ENCODE measurements at places on chromosomes 5 and 9.

- peak; percentile 62 for DNase-seq
Measured at GRCh38 chr5:165457859-165458481, 1952.6 kb downstream of the MAT2B start.

DNA sequence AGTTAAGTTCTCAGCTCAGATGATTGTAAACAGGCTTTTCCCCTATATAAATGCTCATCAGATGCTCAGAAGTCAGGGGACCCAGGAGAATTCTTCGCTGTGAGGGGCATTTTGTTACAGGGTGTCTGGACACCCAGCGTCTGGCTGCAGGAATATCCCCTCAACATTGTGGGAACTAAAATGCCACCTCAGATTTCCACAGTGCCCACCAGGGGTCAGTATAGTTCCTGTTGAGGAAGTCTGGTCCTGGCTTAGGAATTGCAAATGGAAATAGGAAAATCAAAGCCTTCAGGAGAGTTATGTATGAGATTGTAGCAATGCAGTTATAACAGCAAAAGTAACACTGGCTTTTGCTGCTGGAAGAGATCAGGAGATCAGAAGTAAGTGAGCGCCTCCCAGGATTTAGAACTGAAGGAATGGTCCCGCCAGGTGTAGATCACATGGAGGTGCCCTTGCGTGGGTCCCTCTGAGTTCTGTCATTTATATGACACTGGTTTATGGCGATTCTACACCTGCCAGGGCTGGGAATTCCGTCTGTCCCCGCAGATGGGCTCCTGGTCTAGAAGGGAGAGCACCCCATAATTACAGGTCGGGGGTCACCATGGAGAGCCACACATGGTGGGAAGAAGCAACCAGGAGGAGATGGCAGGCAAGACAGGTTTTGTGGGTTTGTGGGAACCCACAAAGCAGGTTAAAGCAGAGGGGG is 47.1 kb upstream of the CTSL start:
- DNase-seq: peak; percentile 87

DNA sequence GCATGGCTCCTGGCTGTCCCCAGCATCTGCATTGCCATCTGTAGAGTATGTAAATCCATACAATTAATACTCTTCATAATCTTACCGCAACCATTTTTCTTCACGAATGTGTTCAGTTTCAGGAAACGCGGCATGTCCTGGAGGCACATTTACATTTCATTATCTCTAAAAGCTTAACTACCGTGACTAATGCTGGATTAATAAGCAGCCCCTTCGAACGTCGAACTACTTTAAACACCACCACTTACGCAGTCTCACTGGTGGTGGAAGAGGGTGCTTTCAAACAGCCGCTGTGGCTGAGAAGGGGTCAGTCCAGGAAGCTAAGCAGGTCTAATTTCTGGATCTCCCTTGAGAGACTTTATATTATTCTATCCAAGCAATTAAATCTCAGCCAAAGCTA is 85.6 kb downstream of the C5orf15 start:
- DNase-seq: no peak

- no peak for DNase-seq
Measured at GRCh38 chr9:94627287-94627686, 12.0 kb downstream of the FBP1 start.

DNA sequence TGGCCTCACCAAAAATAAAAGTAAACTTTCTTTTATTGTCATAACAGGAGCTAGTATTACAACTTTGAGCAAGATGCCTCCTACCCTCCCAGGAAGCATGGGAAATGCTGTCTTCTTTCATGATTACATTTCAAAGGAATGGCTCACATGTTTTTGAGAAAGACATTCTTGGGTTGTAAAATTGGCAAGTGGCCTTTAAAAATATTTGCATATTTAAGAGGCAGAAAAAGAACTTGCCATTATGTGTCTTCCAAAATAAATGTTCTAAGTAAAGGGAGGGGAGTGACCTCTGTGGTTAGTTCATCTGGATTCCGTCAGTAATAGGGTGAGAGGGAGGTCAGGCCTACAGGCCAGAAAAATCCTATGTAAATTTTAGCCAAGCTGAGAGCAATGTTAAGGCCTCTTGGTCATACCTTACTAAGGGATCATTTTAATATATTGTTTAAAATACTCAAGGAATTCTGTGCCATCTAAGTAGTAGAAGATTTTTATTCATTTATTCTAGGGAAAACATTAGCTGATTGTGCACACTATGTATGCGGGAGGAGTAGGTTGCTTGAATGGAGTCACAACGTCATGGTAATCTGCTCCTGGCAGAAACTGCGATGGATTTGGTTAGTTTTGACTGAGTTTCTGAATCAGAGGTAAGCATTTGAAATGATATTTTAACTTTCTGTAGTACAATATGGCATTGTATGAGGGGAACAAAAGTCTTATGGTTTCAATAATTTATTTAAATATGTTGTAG is 1485.7 kb upstream of the CDH9 start:
- peak; percentile 92 for DNase-seq

GRCh38 chr5:95915999-95916686 is 45.5 kb downstream of the ELL2 start:
- no peak for DNase-seq

DNA sequence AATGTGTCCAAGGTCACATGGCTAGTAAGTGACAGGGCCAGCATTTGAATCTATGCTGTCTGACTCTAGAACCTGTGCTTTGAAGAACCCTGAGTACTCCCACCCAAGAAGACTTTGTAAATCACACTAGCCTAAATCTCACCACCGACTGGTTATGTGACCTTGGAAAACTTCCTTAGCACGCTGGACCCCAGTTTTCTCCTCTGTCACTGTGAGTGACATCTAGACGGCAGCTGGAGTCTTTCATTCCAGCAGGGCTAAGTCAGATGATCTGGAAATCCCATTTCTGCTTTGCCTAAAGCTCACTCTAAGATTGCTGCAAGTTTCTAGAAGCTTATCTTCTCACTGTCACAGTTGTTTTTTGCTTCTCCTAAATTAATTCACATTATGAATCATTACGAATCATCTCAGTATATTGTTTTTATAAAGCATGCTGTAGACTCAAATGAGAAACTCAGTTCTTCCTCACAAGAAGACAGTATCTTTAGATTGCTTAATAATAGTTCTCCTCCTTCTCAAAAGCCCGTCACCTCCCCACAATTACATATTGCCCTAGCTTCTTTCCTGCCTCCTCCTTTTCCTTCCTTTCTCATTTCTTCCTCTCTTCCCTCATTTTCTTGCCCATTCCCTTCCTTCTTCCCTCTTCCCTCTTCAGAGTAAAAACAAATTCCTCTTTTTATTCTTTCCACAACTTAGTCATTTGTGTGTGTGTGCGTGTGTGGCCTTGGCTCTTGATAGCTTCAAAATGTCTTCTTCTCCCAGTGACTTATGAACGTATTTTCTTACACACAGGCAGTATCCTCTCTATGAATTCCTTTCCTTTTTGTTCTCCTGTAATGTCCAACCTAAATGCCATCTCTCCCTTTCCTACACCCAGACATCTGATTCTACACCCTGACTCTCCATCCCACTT is 16.8 kb downstream of the ALDOB start:
- no peak for DNase-seq

GRCh38 chr5:152237531-152237930 is 167.5 kb downstream of the NMUR2 start:
- DNase-seq: no peak

DNA sequence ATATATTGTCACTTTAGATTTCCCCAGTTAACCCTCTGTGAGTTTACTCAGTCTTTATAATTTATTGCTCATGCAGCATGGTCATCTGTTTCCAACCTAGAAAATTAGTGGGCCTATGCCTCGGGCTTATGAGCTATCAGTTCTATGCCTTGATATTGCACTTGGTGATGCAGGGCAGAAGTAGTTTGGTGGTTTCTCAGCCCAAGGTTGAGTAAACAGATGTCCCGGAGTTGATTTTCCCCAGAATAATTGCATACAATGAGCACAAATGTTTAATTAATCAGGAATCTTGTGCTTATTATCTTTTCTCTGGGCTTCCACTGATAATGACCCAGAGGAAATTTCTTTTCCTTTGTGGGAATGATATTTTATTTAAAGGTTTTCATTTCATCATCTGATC is 474.0 kb downstream of the CCDC171 start:
- DNase-seq: no peak

Data from cardiac muscle cell (in vitro differentiated cells and primary cell).